MCF 10A (cell line): ENCODE measurements at places on chromosomes 2 and 18. TPM values are rescaled to one million over a fixed set of nuclear protein-coding genes. Genes with fewer than 3 reads are reported as not detected.
A peak's percentile ranks its signal among the peaks of the same experiment; 100 is the strongest.

LINC00305 gene
- not detected in 2 replicates for total RNA-seq

GRCh38 chr2:20438334-20439192 is 8.3 kb upstream of the RHOB start:
- H3K27me3 ChIP-seq, result no peaks in the 10 kb centered on the region
- peak; percentile 89 for DNase-seq
- H3K27ac ChIP-seq, result peak overlapping the region; percentile 82
- H3K36me3 ChIP-seq, result no peaks in the 10 kb centered on the region

KYNU gene
- 143 and 160 TPM in 2 replicates for total RNA-seq

- no peak overlapping the region for H3K4me3 ChIP-seq
- no peak overlapping the region for H3K27ac ChIP-seq
- no peak for DNase-seq
- no peaks in the 10 kb centered on the region for H3K36me3 ChIP-seq
Observed at GRCh38 chr2:119436993-119437772, 5.5 kb downstream of the TMEM37 start.

DNA sequence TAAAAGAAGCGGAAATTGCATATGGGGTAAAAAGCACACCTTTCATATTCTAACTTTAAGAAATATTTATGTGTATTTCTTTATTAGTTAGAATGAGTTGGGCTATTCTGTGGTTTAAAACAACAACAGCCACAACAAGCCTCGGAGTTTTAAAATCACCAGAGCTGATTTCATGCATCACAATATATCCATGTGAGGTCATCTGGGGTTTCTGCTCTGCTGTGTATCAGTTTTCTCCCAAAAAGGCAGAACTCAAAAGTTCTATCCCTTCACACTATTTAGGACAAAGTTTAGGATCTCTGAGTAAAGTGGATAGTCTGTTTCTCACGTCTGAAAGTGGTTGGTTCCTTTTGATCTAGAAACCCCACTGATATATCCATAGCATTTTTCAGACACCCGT is 601.5 kb upstream of the GCFC2 start:
- DNase-seq, result no peak
- no peak overlapping the region for H3K27ac ChIP-seq
- H3K4me3 ChIP-seq, result no peak overlapping the region
- no peaks in the 10 kb centered on the region for H3K36me3 ChIP-seq
- peaks cover 59% of the 10 kb centered on the region for H3K27me3 ChIP-seq

DNA sequence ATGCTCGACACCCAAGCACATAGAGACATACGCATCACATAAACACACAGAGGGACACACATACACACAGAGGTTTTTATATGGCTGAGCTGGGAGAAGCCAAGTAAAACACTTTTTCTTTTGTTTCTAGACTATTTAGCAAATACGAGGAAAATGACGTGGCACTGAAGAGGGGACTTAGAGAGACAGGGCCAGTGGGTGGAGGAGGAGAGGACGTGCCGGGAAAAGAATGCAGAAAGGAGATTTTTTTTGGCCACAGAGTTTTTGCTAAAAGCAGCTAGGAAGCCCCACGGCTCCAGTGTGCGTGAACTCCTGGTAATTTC is 168.5 kb upstream of the KLF7 start:
- H3K4me1 ChIP-seq, result peaks cover 62% of the 10 kb centered on the region
- peaks cover 4% of the 10 kb centered on the region for H3K36me3 ChIP-seq
- H3K27ac ChIP-seq, result peak overlapping the region; percentile 98
- no peak for DNase-seq
- peak overlapping the region; percentile 70 for H3K4me3 ChIP-seq
- H3K27me3 ChIP-seq, result no peaks in the 10 kb centered on the region

LGALSL gene
- total RNA-seq, result 11.4 and 13.5 TPM in 2 replicates

GRCh38 chr2:26086155-26086637 is 52.3 kb downstream of the RAB10 start:
- H3K36me3 ChIP-seq, result peaks cover 37% of the 10 kb centered on the region
- no peak overlapping the region for H3K27ac ChIP-seq
- H3K4me3 ChIP-seq, result no peak overlapping the region
- peak; percentile 56 for DNase-seq

PER2 gene
- total RNA-seq, result 8.9 and 13.8 TPM in 2 replicates

GRCh38 chr18:25075783-25076182 is 276.2 kb downstream of the ZNF521 start:
- no peak overlapping the region for H3K4me3 ChIP-seq
- DNase-seq, result no peak
- H3K36me3 ChIP-seq, result no peaks in the 10 kb centered on the region
- peaks cover 10% of the 10 kb centered on the region for H3K27me3 ChIP-seq

DNA sequence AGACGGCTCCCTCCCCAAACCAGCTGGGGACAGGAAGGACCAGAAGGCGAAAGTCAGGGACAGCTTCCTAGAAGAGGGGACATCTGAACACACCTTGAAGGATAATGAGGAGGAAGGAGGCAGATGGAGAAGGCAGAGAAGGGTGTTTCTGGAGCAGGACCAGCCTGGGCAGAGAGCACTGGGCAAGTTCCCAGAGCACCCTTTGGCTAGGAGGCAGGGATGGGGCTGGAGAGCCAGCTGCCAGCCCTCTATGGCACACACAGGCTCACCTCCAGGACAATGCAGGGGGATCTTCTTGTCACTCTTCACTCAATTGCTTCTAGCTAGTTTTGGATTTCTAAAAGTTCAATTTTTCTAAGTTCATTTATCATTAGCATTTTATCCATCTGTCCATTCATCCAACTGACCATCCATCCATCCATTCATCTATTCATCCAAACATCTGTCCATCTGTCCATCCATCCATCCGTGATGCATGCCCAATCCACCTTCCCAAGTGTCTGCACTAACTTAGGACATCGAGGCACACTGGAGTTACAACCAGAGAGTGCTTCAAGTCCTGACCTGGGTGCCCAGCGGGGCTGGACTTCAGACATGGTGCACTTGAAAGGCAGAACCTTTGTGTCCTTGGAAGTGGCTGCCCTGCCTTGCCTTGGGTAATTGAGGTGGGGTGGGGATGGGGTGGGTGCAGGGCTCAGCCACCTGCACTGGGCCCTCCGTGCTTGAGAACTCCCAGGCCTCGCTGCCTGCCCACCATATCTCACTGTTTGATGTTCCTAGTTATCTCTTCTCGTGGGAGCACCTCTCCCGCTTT is 42.5 kb downstream of the INHBB start:
- H3K27me3 ChIP-seq, result no peaks in the 10 kb centered on the region
- H3K4me1 ChIP-seq, result no peaks in the 10 kb centered on the region
- no peak overlapping the region for H3K4me3 ChIP-seq
- H3K27ac ChIP-seq, result no peak overlapping the region
- DNase-seq, result no peak

GRCh38 chr2:72969706-72970105 is 52.4 kb downstream of the EMX1 start:
- no peak overlapping the region for H3K27ac ChIP-seq
- no peak for DNase-seq
- H3K36me3 ChIP-seq, result peaks cover 12% of the 10 kb centered on the region
- H3K4me3 ChIP-seq, result no peak overlapping the region
- no peaks in the 10 kb centered on the region for H3K27me3 ChIP-seq
- no peaks in the 10 kb centered on the region for H3K4me1 ChIP-seq

GRCh38 chr18:12362473-12363174 is 14.4 kb downstream of the AFG3L2 start:
- no peaks in the 10 kb centered on the region for H3K27me3 ChIP-seq
- no peak for DNase-seq
- no peak overlapping the region for H3K4me3 ChIP-seq
- peaks cover 75% of the 10 kb centered on the region for H3K36me3 ChIP-seq
- peaks cover 5% of the 10 kb centered on the region for H3K4me1 ChIP-seq
- H3K27ac ChIP-seq, result no peak overlapping the region

GRCh38 chr18:11159844-11160243 is 10.5 kb upstream of the PIEZO2 start:
- H3K27me3 ChIP-seq, result peaks cover 13% of the 10 kb centered on the region
- no peak for DNase-seq
- no peaks in the 10 kb centered on the region for H3K4me1 ChIP-seq
- no peak overlapping the region for H3K4me3 ChIP-seq
- H3K36me3 ChIP-seq, result no peaks in the 10 kb centered on the region

GRCh38 chr2:208370881-208371633 is 35.5 kb upstream of the PTH2R start:
- no peak overlapping the region for H3K4me3 ChIP-seq
- H3K27me3 ChIP-seq, result no peaks in the 10 kb centered on the region
- no peak overlapping the region for H3K27ac ChIP-seq
- DNase-seq, result no peak
- H3K4me1 ChIP-seq, result peaks cover 10% of the 10 kb centered on the region

GRCh38 chr2:147910990-147911473 is 66.2 kb downstream of the ACVR2A start:
- H3K4me3 ChIP-seq, result no peak overlapping the region
- no peaks in the 10 kb centered on the region for H3K27me3 ChIP-seq
- H3K36me3 ChIP-seq, result no peaks in the 10 kb centered on the region
- H3K27ac ChIP-seq, result no peak overlapping the region
- H3K4me1 ChIP-seq, result no peaks in the 10 kb centered on the region
- peak; percentile 69 for DNase-seq

DNA sequence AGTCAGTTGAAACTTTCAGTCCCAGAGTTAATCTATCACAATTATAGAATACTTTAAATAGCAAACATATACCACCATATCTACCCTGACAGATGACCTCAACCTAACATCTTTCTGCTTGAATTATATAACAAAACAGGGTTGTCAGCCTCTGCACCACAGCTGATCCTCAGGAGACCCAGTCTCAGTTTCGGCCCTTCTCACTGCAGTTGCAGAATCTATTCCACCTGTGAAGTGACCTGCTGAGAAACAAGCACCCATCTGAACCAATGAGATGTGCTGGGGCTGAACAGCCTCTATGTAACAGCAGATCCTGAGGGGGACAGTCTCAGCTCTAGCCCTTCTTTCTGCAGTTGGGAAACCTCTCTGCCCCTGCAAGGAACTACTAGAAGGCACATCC is 567.6 kb downstream of the KCNJ3 start:
- H3K27ac ChIP-seq, result no peak overlapping the region
- no peak overlapping the region for H3K4me3 ChIP-seq
- H3K27me3 ChIP-seq, result peaks cover 39% of the 10 kb centered on the region
- H3K4me1 ChIP-seq, result no peaks in the 10 kb centered on the region
- no peaks in the 10 kb centered on the region for H3K36me3 ChIP-seq

PLGLB2 gene
- 1.1 and 1.3 TPM in 2 replicates for total RNA-seq

GRCh38 chr2:84996909-84997308 is 25.9 kb downstream of the KCMF1 start:
- no peak for DNase-seq
- H3K27me3 ChIP-seq, result no peaks in the 10 kb centered on the region
- peaks cover 5% of the 10 kb centered on the region for H3K4me1 ChIP-seq
- peaks cover 5% of the 10 kb centered on the region for H3K36me3 ChIP-seq

GRCh38 chr2:130300258-130300969 is 42.3 kb upstream of the IMP4 start:
- H3K4me3 ChIP-seq, result no peak overlapping the region
- H3K27me3 ChIP-seq, result peaks cover 46% of the 10 kb centered on the region
- no peak for DNase-seq
- no peaks in the 10 kb centered on the region for H3K4me1 ChIP-seq

CPO gene
- not detected in 2 replicates for total RNA-seq

- no peaks in the 10 kb centered on the region for H3K27me3 ChIP-seq
- H3K4me3 ChIP-seq, result no peak overlapping the region
- H3K4me1 ChIP-seq, result peaks cover 16% of the 10 kb centered on the region
- H3K36me3 ChIP-seq, result no peaks in the 10 kb centered on the region
Observed at GRCh38 chr2:177882501-177882900, 190.1 kb downstream of the PDE11A start.

AKAIN1 gene
- not detected in 2 replicates for total RNA-seq

- no peaks in the 10 kb centered on the region for H3K27me3 ChIP-seq
- no peak overlapping the region for H3K4me3 ChIP-seq
- no peak overlapping the region for H3K27ac ChIP-seq
- no peak for DNase-seq
- peaks cover 59% of the 10 kb centered on the region for H3K4me1 ChIP-seq
- H3K36me3 ChIP-seq, result no peaks in the 10 kb centered on the region
Observed at GRCh38 chr2:171407030-171407675, 26.6 kb downstream of the METTL8 start.

CNNM4 gene
- total RNA-seq, result 5.0 and 6.3 TPM in 2 replicates

KLHL30 gene
- 0.27 and 0.35 TPM in 2 replicates for total RNA-seq

AGAP1 gene
- 41.3 and 42.4 TPM in 2 replicates for total RNA-seq

AGXT gene
- total RNA-seq, result not detected in 2 replicates

DIPK1C gene
- not detected in 2 replicates for total RNA-seq

- peaks cover 3% of the 10 kb centered on the region for H3K27me3 ChIP-seq
- H3K4me1 ChIP-seq, result no peaks in the 10 kb centered on the region
- no peak overlapping the region for H3K27ac ChIP-seq
- no peak overlapping the region for H3K4me3 ChIP-seq
- DNase-seq, result no peak
Observed at GRCh38 chr2:174334278-174334715, 457 bp upstream of the SP9 start.

DNA sequence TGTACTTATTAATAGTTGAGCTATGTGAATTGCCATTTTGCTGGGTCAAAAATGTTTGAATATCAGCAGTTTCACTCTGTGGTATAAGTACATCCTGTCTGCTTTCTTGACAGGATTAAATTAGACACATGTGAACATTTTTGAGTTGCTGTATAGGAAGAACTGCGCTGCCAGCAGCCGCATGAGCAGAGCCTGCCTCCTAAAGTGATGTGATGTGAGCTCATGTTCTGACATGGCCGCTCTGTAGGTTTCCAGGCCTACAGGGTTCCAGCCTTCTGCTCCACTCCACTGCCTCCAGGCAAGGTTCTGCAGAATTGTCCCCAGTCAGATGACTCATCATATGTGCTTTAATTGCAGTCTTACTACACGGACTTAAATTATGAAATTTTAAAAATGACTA is 119.7 kb upstream of the NFATC1 start:
- H3K36me3 ChIP-seq, result peaks cover 11% of the 10 kb centered on the region
- peak; percentile 61 for DNase-seq
- no peaks in the 10 kb centered on the region for H3K4me1 ChIP-seq
- no peak overlapping the region for H3K27ac ChIP-seq
- H3K27me3 ChIP-seq, result no peaks in the 10 kb centered on the region

GRCh38 chr2:77418537-77418936 is 103.6 kb downstream of the LRRTM4 start:
- no peaks in the 10 kb centered on the region for H3K36me3 ChIP-seq
- H3K27me3 ChIP-seq, result peaks cover 10% of the 10 kb centered on the region
- DNase-seq, result no peak
- H3K27ac ChIP-seq, result no peak overlapping the region

GRCh38 chr18:3716116-3716660 is 266.2 kb downstream of the TGIF1 start:
- no peaks in the 10 kb centered on the region for H3K4me1 ChIP-seq
- no peaks in the 10 kb centered on the region for H3K36me3 ChIP-seq
- H3K27ac ChIP-seq, result no peak overlapping the region
- no peaks in the 10 kb centered on the region for H3K27me3 ChIP-seq
- DNase-seq, result no peak
- no peak overlapping the region for H3K4me3 ChIP-seq
